Chondrocyte (in vitro differentiated cells): ENCODE measurements at places on chromosomes 2 and 18. TPM values are rescaled to one million over a fixed set of nuclear protein-coding genes. Genes with fewer than 3 reads are reported as not detected.

- no peak for DNase-seq
These were observed 534.8 kb upstream of the CDH7 start for GRCh38 chr18:65215865-65216466.

GRCh38 chr2:178211460-178211859 is 17.1 kb downstream of the OSBPL6 start:
- DNase-seq, result no peak

DNA sequence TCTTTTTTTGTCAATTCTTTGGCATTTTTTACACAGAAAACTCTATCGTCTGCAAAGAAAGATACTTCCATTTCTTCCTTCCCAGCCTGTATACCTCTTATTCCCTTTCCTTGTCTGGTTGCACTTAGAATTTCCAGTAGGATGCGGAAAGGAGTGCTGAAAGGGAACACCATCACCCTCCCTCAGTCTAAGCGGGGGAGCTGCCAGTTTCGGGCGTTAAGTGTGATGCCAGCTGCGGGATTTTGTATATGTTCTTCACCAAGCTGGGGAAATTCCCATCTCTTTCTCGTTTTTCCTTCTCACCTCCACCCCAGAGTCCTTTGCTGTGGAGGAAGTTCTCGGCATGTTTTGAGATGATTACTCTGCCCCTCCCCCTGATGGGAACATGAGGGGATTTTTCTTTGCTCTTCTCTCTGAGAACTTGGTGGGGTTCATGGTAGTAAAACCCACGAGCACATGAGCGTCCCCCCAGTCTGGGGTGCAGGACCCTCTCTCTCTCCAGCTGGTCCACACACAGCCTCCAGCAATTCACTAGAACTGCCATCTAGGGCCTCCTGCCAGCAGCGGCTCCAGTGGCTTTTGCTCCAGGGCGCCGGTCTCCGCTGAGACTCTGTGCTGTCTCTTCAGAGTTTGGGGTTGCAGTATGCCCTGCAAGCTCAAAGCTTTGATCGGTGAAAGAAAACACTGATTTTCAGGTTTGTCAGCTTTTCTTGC is 15.5 kb downstream of the AQP12A start:
- DNase-seq, result peak; percentile 56

- DNase-seq, result no peak
These were observed 4.3 kb upstream of the TFCP2L1 start for GRCh38 chr2:121289271-121289670.

- DNase-seq, result no peak
These were observed 29.0 kb downstream of the PTPRM start for GRCh38 chr18:7596147-7596546.

DNA sequence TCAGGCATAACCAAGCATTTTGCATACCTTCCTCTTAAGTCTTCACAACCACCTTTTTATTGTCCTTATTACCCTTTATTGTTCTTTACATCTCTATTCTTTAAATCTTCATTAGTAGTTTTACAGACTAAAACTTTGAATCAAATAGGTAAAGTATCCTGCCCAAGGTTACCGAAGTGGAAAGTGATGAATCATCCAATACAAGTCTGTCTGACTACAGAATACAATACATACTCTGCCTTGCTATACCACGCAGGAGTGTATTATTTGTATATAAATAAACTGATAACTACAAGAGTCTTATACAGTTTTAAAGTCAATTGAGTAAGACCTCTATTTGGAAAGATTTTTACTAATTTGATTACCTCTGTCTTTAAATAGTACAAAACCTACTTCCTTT is 196.0 kb downstream of the ZEB2 start:
- no peak for DNase-seq

DNA sequence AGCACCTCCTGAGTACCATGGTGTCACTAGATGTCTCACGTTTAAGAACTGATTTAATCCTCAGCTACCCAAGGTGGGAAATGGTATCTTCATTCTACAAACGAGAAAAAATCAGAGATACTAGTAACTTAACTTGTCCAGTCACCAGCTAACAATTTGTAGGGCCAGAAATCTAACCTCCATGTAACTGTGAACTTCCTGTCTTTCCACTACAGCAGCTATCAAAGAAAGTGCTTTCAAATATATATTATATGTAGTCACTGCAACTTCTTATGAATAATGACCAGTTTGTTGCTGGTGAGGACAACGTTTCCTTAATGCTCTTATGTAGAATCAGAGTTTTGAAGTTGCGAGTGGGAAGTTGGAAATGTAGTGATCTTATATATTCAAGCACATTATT is 1.9 kb downstream of the REV1 start:
- DNase-seq, result no peak

DNA sequence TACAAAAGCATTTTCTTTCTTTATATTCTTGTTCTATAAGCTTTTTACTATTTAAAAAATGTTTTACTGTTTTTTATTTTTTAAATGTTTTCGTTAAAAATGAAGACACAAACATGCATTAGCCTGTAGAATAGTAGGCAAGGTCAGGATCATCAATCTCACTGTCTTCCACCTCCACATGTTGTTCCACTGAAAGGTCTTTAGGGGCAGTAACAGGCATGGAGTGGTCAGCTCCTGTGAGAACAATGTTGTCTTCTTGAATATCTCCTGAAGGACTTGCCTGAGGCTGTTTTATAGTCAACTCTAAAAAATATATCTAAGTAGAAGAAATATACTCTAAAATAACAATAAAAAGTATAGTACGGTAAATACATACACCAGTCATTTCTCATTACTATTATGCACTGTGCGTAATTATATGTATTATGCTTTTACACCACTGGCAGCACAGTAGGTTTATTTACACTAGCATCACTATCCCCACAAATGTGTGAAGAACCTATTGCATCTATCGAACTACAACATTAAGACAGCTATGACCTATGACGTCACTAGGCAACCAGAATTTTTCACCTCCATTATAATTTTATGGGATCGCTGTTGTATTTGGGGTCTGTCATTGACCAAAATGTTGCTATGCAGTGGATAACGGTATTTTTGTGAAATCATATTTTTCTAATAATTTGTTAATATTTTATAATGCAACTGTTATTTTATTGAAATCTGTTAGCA is 764.3 kb downstream of the METTL4 start:
- no peak for DNase-seq

DNA sequence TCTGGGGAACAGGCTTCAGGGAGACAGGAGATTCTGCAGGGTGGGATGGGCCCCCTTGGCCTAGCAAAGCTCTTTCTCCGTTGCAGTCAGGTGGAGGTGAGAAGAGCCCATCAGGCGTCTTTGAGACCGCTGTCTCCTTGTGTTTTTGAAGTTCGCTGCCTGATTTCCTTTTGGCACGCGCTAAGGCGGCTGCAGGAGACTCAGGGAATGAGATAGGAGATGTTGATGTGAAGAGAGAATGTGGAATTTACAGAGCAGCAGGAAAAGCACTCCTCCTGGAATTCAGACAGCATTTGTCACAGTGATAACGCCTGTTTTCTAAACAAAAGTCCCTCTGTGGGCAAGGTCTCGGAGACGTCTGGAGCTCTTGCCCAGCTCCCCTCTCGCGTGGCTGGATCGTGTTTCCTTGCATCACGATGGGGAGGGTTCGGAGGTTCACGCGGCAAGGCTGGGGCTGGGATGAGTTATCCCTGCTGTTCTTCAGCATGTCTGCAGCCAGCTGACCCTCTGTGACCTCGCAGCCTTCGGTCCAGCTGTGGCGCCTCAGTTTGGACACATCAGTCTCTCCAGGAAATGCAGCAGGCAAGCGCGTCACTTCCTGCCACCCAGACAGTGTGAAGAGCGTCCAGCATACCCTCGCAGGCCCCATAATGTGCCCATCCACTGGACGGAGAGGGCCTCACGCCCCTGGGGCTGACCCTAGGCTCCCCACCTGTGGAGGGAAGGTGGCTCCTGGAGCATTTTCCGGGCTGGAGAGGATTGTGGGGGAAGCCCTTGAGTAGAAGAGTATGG is 30.2 kb downstream of the GLI2 start:
- peak; percentile 94 for DNase-seq

GRCh38 chr2:80141007-80141726 is 163.4 kb downstream of the LRRTM1 start:
- DNase-seq, result no peak

DNA sequence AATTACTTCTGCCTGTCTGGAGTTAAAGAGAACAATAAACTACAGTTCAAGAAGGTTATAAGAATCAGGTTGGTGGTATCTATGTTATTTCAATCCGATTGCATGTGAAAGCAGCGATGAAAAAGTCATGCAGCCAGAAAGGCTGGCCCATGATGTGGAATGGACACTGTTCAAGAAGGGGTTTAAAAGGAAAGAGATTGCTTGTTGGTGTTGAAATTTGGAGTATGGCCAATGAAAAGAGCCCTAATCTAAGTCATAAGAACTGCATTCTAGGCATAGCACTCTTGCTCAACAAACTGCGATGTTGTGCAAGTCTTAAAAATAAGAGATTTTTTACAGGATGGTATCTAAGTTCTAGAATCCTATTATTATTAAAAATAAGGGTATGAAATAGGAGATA is 61.3 kb downstream of the EFEMP1 start:
- DNase-seq, result no peak

GRCh38 chr2:203510941-203511305 is 24.2 kb downstream of the RAPH1 start:
- DNase-seq, result no peak

GRCh38 chr2:188199716-188200128 is 92.0 kb upstream of the GULP1 start:
- no peak for DNase-seq

GRCh38 chr18:3097082-3097481 is 84.1 kb upstream of the LPIN2 start:
- no peak for DNase-seq

DNA sequence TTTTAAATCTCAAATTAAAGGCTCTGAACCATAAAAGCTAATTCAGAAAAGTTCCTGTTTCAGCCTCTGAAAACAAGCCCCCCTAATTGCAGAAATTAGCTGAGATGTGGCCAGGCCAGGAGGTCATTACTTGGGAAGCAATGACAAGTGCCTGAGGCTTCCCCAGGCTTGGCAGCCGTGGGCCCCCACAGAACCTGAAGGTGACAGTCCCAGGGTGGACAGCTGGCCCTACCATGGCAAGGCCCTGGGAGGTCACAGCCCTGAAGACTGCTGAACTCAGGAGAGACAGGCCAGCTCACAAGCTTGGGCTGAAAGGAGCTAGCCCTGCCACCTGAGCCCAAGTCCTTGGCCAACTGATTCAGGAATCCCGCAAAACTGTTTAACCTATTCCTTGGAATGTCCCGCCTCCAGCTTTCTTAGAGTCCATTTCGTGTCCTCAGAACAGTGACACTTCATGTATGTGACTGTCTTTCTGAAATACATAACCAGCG is 54.3 kb upstream of the PKDCC start:
- DNase-seq, result no peak

GRCh38 chr18:79799619-79800370 is 2.1 kb downstream of the KCNG2 start:
- peak; percentile 91 for DNase-seq

GRCh38 chr2:237859533-237860272 is at the start of gene RAMP1:
Gene RAMP1, plus strand, starts transcription at chr2:237859623. Its CDS starts 53 bp downstream, at chr2:237859676.
- no peak for DNase-seq

MYCN gene
- 0.17 to 0.34 TPM in 2 of 3 replicates, not detected in the other for total RNA-seq

HOXD13 gene
- not detected in 3 replicates for total RNA-seq

SERPINB10 gene
- not detected in 3 replicates for total RNA-seq

KYNU gene
- total RNA-seq, result 0.38 TPM in 1 of 3 replicates, not detected in the others

LDLRAD4 gene
- total RNA-seq, result 78.2 to 229 TPM (median 80.5 TPM) in 3 replicates

SANBR gene
- 11.8 to 16.9 TPM (median 12.1 TPM) in 3 replicates for total RNA-seq

ALPI gene
- not detected in 3 replicates for total RNA-seq

DDX18 gene
- total RNA-seq, result 40.6 to 46.8 TPM (median 43.2 TPM) in 3 replicates
